ENCODE measurements at places on chromosomes 7 and 10. TPM values are rescaled to one million over a fixed set of nuclear protein-coding genes. Genes with fewer than 3 reads are reported as not detected.

Gene HOXA2
- 5.4 TPM for total RNA-seq

Gene NRG3
- total RNA-seq = not detected

Gene CYP2W1
- total RNA-seq = not detected

Gene ABCB8
- 18.7 TPM for total RNA-seq

Gene ACTL6B
- not detected for total RNA-seq

Gene AGR3
- total RNA-seq = not detected

Gene ELFN1
- 1.9 TPM for total RNA-seq

Gene PAOX
- 7.1 TPM for total RNA-seq

Gene GSTO2
- total RNA-seq = 0.27 TPM

Gene SYT15
- total RNA-seq = 11.2 TPM

Gene ASAH2
- total RNA-seq = 0.62 TPM

Gene MLXIPL
- 19.7 TPM for total RNA-seq

Gene MYOZ1
- total RNA-seq = not detected

Gene UCMA
- not detected for total RNA-seq

Gene GIMAP2
- total RNA-seq = 14.9 TPM

Gene AGAP5
- total RNA-seq = 7.8 TPM

Gene BEND7
- 23.4 TPM for total RNA-seq

Gene ZWINT
- 1.2 TPM for total RNA-seq

Gene PRF1
- total RNA-seq = 3.9 TPM

Gene TPK1
- 6.8 TPM for total RNA-seq

Gene GOT1
- total RNA-seq = 21.2 TPM

Gene NIPSNAP2
- 113 TPM for total RNA-seq

Gene CCL24
- not detected for total RNA-seq

Gene H2BK1
- total RNA-seq = not detected

Gene XRCC2
- total RNA-seq = 0.84 TPM

Gene ZCWPW1
- 6.3 TPM for total RNA-seq

Gene MTG1
- total RNA-seq = 13.2 TPM

Gene UTF1
- not detected for total RNA-seq

Gene FAM180A
- total RNA-seq = 2.8 TPM

Gene SAMD9
- total RNA-seq = 5.0 TPM

Gene TMEM176A
- 6.5 TPM for total RNA-seq

All from gastroesophageal sphincter (tissue), 4 donors.